Stimulated activated CD4-positive, alpha-beta T cell treated with anti-CD3 and anti-CD28 coated beads, Interleukin-15, amount 100 ng/mL, for 1 hour (primary cell): ENCODE measurements at places on chromosomes 1 and 21.

DNA sequence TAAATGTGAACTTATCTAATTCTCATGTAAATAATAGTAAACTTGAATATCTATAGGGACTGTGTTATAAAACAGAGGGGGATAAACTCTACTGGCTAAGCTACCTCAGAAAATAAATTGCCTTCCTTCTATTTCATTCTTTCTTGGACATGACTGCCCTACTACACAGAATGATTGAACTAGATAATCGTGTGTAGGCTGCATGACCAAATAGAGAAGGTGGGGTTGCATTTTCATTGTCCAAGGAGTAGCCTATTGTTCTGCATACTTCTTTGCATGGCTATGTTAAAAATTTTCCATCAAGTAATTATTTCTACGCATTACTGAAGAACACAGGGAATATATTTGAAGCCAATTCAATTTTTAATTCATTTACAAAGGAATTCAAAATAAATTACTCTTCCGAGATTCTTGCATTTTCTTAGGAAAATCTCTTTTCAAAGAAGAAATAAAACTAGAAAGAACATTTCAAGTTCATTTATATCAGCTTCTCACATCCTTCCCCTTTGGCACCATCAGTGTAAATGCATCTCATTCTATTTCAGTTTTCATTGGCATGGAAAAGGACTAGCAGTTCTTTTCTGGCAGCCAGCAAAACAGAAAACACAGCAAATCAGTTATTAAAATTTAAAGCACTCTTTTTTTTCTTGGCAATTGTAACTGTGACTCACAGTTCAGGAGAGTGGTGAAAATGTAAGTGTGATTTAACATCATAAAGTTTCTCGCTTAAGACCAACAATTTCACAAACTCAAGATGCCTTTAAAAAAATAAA is 714.7 kb downstream of the NCAM2 start:
- DNase-seq, result no peak

GRCh38 chr1:47809301-47810084 is 187.7 kb downstream of the TRABD2B start:
- no peak for DNase-seq

- DNase-seq, result no peak
Observed at GRCh38 chr1:40394491-40395172, 21.1 kb downstream of the SMAP2 start.

DNA sequence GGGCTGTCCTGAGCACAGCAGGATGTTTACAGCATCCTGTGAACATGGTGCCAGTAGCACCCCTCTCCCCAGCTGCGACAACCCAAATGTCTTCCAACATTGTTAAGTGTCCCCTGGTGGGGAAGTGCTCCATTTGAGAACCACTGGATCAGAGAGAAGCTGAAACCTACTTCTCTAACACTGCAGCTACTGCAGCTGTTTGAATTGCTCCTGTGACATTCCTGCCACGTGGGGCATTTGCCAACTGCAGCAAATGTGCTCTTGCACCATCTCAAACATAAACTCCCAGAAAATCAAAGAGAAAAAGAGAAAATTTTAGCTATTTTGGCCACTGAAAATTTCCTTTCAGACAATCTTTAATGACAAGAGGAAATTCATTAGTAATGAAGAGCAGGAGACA is 11.0 kb downstream of the SLC2A5 start:
- no peak for DNase-seq

- DNase-seq, result peak; percentile 66
Observed at GRCh38 chr21:38355992-38356781, 99.4 kb downstream of the KCNJ15 start.

DNA sequence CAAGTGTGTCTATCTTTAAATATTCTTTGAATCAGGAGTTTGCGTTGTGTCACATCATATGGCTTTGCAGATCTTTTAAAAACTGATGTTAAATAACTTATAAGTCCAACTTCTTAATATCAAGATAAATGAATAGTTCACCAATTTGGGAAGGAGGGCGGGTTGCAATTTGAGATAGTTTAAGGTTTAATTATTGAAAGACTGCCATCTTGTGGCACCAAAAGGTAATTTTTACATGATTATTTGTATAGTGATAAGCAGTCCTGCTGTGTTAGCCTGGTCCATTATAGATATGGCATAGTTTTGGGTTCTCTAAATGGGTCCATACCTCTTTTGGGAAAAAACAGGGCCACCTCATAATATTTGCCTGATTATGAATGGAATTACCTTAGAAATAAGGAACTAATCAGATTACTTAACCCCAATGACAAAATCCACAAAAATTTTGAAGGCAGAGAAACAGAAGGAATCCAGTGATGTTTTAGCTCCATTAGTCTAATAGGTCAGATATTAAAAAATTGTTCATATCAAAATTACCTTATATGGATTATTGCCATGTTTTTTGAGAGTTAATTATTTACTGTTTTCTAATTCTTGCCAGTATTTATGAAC is 64.3 kb downstream of the PRKAA2 start:
- DNase-seq, result no peak

GRCh38 chr1:19619697-19620384 is 24.3 kb upstream of the NBL1 start:
- DNase-seq, result no peak
